ENCODE measurements at places on chromosomes 3 and 15. TPM values are rescaled to one million over a fixed set of nuclear protein-coding genes. Genes with fewer than 3 reads are reported as not detected.

DNA sequence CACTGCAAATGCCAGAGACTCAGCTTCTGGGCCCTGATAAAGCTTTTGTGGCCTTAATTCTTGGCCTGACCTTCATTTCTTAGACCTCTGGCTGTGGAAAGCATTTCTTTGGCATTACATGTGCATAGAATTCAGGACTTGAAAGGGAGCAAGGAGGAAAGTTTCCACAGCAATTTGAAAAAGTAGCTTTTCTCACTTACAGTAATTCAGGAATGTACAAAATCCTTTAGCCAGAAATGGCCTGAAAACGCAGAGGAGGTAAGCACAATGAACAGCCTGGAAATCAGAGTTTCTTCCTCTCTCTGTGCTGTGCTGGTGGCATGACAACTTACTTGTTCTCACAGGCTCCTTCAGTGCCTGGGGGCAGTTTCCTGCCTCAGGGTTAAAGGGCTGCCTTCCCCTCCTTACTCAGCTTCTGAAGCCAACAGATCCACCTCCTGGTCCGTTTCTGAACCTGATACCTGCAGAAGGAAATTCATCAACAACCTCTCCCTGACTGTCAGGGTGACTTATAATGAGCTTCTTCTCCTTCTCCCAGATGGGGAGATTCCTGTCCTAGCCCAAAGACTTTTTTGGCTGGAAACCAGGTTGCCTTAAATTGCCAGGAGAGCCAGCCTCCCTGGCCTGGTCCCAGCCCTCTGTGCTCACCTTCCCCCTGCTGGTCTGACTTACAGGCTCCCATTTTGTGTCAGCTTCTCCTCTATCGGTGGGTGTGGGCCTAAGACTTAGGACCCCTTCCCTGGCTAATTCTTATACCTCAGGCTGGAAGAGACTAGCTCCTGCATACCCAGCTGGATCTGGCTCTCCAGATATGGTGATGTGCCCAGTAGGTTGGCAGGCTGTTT, 102.3 kb downstream of the MYRIP start:
- no peak overlapping the region for H3K27ac ChIP-seq
- no peaks in the 10 kb centered on the region for H3K36me3 ChIP-seq
- H3K4me3 ChIP-seq = no peak overlapping the region
- DNase-seq = no peak

DNA sequence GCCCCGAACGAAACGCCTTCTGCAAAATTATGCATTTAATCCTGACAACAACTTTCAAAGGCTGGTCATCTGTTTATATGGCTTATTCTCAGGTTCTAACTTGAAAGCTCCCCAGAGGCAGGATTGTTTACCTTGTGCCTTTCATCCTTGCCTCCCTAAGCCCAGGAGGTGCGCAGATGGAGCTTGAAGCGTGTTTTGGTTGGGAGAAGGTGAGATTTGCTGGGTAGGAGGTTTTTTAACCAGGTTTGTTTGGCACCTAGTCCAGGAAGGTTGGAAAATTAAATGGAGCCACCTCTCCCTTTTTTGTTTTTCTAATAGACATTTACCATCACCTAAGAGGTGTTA, 675 bp downstream of the TSEN2 start:
- H3K4me1 ChIP-seq = peaks cover 26% of the 10 kb centered on the region
- peak overlapping the region; percentile 95 for H3K4me3 ChIP-seq
- DNase-seq = no peak

- no peaks in the 10 kb centered on the region for H3K36me3 ChIP-seq
- DNase-seq = no peak
- H3K27ac ChIP-seq = no peak overlapping the region
- peaks cover 6% of the 10 kb centered on the region for H3K4me1 ChIP-seq
- no peaks in the 10 kb centered on the region for H3K27me3 ChIP-seq
Observed at GRCh38 chr15:99090011-99090699, 14.7 kb upstream of the SYNM start.

- no peaks in the 10 kb centered on the region for H3K27me3 ChIP-seq
- H3K36me3 ChIP-seq = no peaks in the 10 kb centered on the region
- H3K4me3 ChIP-seq = no peak overlapping the region
- no peak overlapping the region for H3K27ac ChIP-seq
- H3K4me1 ChIP-seq = no peaks in the 10 kb centered on the region
Observed at GRCh38 chr3:115062009-115062408, 85.1 kb downstream of the ZBTB20 start.

DNA sequence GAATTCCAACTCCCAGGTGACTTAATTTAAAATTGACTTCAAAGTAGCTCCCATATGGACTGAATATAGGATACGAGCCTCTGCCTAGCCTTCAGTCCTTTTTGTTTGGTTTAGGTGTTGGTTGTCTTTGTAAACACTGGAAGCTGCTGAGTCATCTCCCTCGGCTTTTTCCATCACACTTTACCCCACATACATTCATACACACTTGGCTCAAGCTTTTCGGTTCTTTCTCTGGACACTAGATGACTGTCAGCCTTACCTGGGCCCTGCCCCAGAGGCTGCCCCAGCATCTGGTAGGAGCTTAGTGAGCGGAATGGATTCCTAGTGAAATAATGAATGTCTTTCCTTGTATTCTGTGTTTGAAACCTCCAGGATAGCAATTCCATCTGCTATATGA, 201.5 kb upstream of the IL12A start:
- no peaks in the 10 kb centered on the region for H3K27me3 ChIP-seq
- no peaks in the 10 kb centered on the region for H3K36me3 ChIP-seq
- H3K27ac ChIP-seq = no peak overlapping the region
- no peak for DNase-seq

DNA sequence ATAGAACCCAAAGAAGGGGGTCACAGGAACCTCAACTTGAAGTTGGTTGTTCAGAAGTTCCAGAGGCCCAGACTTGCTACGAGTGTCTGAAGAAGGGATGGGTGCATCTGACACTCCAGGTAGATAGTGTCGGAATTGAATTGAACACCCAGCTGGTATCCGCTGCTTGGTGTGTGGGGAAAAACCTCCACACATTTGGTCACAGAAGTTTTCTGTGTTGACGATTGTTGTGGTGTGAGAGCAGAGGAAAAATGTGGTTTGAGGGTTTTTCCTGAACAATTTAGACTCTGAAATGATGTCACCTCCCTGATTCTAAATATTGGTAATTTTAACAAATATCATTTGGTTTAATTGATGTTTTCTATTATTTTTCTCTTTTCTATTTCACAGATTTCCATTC, 218.8 kb upstream of the CTNNB1 start:
- H3K27ac ChIP-seq = no peak overlapping the region
- H3K4me3 ChIP-seq = no peak overlapping the region
- H3K36me3 ChIP-seq = no peaks in the 10 kb centered on the region

DNA sequence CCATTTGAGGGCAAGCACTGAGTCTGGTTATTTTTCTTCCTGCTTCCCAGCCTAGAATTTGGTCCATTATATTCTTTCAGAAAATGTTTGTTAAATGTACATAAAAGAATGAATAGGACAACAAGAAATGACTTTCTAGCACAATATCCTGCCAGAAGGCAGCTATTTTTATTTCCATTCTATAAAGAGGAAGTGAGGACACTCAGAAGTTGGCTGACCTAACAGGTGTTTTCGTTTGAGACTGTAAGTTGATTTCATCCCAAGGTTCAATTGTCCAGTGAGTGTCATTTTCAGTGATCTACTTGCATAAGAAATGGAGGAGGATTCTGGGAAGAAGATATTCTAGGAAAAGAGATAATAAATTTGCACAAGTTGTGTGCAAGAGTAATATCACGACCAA, 191.9 kb upstream of the POU1F1 start:
- H3K4me3 ChIP-seq = no peak overlapping the region
- no peaks in the 10 kb centered on the region for H3K27me3 ChIP-seq
- H3K4me1 ChIP-seq = no peaks in the 10 kb centered on the region

- no peaks in the 10 kb centered on the region for H3K4me1 ChIP-seq
- H3K36me3 ChIP-seq = no peaks in the 10 kb centered on the region
- no peak overlapping the region for H3K27ac ChIP-seq
- H3K27me3 ChIP-seq = no peaks in the 10 kb centered on the region
- no peak for DNase-seq
Observed at GRCh38 chr3:103388214-103388613, 953.4 kb downstream of the ZPLD1 start.

- no peak overlapping the region for H3K27ac ChIP-seq
- no peaks in the 10 kb centered on the region for H3K36me3 ChIP-seq
- H3K4me1 ChIP-seq = no peaks in the 10 kb centered on the region
- H3K4me3 ChIP-seq = no peak overlapping the region
- no peak for DNase-seq
Observed at GRCh38 chr3:124168271-124168670, 176.3 kb upstream of the ROPN1 start.

DNA sequence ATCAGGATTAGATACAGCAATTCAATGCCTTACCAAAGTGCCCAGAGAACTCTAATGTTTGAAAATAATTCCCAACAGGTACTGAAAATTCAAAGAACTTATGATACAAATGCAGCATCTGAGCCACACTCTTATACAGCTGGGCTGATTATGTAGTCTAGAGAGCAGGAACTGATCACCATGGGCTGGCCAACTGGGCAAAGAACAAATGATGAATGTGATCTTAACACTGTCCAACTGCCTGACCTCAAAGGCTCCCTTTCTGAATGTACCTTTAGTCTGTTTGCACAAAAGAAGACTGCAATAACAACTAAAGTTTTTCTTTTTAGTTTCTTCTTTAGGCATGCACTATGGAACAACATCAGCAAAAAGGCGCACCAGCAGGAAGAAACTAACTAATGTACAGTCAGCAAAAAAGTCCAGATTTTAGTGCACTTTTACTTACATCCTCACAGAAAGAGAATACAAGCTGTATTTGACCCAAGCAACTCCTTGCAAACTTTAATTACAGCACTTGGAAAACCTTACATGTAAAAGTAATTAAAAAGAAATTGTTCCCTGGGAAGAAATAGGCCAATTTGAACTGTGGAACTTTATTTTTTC, 1095.1 kb downstream of the IGSF11 start:
- H3K4me1 ChIP-seq = no peaks in the 10 kb centered on the region
- no peak for DNase-seq
- H3K4me3 ChIP-seq = no peak overlapping the region
- H3K27ac ChIP-seq = no peak overlapping the region

GRCh38 chr3:13132731-13133410, 59.6 kb upstream of the IQSEC1 start:
- no peaks in the 10 kb centered on the region for H3K36me3 ChIP-seq
- no peak overlapping the region for H3K27ac ChIP-seq
- no peak for DNase-seq
- peaks cover 5% of the 10 kb centered on the region for H3K4me1 ChIP-seq
- H3K27me3 ChIP-seq = peaks cover 14% of the 10 kb centered on the region

DNA sequence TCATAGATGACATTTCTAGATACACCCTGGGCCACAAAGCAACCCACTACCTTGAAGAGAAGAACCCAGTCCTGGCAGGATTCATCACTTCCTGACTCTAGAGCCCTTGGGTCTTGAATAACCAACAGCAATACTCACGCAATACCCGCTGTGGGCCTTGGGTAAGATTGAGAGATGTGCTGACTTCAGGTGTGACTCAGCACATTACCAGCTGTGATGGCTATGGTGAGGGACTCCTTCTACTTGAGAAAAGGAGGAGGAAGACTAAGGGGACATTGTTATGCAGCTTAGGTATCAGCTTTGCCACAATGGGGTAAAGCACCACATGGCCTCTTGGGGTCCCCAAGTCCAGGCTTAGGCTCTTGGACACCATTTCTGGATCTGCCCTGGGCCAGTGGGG, 14.9 kb downstream of the C3orf33 start:
- DNase-seq = no peak
- no peak overlapping the region for H3K4me3 ChIP-seq
- H3K4me1 ChIP-seq = peaks cover under 1% of the 10 kb centered on the region
- H3K27ac ChIP-seq = no peak overlapping the region
- H3K27me3 ChIP-seq = no peaks in the 10 kb centered on the region

GRCh38 chr3:346186-346585, 149.6 kb downstream of the CHL1 start:
- no peak overlapping the region for H3K27ac ChIP-seq
- H3K4me3 ChIP-seq = no peak overlapping the region
- H3K36me3 ChIP-seq = no peaks in the 10 kb centered on the region
- H3K27me3 ChIP-seq = no peaks in the 10 kb centered on the region
- DNase-seq = no peak
- no peaks in the 10 kb centered on the region for H3K4me1 ChIP-seq

DNA sequence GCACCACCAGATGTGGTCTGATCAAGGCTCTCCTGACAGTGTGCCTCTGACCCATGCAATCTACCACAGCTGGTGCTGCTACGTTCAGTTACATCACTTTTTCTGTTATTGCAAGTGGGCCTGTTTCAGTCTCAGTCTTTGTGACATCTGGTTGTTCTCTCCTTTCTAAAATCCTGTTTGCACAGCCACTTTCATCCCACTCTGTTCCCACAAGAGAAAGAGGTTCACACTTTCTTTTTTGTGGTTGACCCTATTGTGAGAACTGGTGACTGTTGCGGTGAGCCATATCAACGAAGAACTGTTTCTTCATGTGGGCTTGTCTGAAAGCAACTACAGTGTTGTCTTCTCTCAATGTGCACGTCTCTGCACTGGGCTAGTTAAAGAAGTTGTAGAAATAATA, 342.8 kb upstream of the ARPP21 start:
- H3K27me3 ChIP-seq = peaks cover 13% of the 10 kb centered on the region
- no peak overlapping the region for H3K4me3 ChIP-seq
- peak; percentile 35 for DNase-seq
- H3K27ac ChIP-seq = no peak overlapping the region

GRCh38 chr15:101105059-101105891, 146.6 kb downstream of the CHSY1 start:
- no peaks in the 10 kb centered on the region for H3K4me1 ChIP-seq
- no peaks in the 10 kb centered on the region for H3K36me3 ChIP-seq
- H3K27me3 ChIP-seq = no peaks in the 10 kb centered on the region

- H3K4me1 ChIP-seq = no peaks in the 10 kb centered on the region
- H3K27me3 ChIP-seq = no peaks in the 10 kb centered on the region
- no peaks in the 10 kb centered on the region for H3K36me3 ChIP-seq
- no peak overlapping the region for H3K27ac ChIP-seq
Observed at GRCh38 chr3:80618295-80619256, 850.8 kb upstream of the ROBO1 start.

GRCh38 chr15:40584191-40584590, 9.9 kb upstream of the KNL1 start:
- H3K4me3 ChIP-seq = no peak overlapping the region
- H3K4me1 ChIP-seq = peaks cover 5% of the 10 kb centered on the region
- peaks cover 3% of the 10 kb centered on the region for H3K27me3 ChIP-seq
- DNase-seq = no peak

Gene CYP1A2
- total RNA-seq = not detected

Gene NAA80
- 26.8 TPM for total RNA-seq

Gene PP2D1
- not detected for total RNA-seq

Gene GCNT3
- total RNA-seq = not detected

Gene SLC28A2
- not detected for total RNA-seq

Gene ADIPOQ
- total RNA-seq = not detected

Gene AHSG
- not detected for total RNA-seq

Gene KLHL40
- total RNA-seq = not detected

Gene CERS3
- not detected for total RNA-seq

Gene ATP13A4
- total RNA-seq = 2.4 TPM

Gene THPO
- total RNA-seq = not detected

Gene RBP2
- not detected for total RNA-seq

Gene GOLGA8T
- total RNA-seq = 1.3 TPM

Measured in activated CD8-positive, alpha-beta T cell treated with anti-CD3 and anti-CD28 coated beads, Interleukin-2, amount 10 ng/mL, durations not matched to agents 7 days and 5 days (primary cell).